ENCODE measurements at places on chromosomes 1 and 21.

GRCh38 chr21:45551316-45551715 is 9.1 kb upstream of the SLC19A1 start:
- DNase-seq = no peak

- no peak for DNase-seq
Observed at GRCh38 chr1:210250665-210250997, 18.0 kb downstream of the SERTAD4 start.

- no peak for DNase-seq
Observed at GRCh38 chr1:44031252-44032169, at the start of gene SLC6A9. SLC6A9 (minus strand) TSS chr1:44031462; CDS start chr1:44024277, 7,185 bp downstream.

DNA sequence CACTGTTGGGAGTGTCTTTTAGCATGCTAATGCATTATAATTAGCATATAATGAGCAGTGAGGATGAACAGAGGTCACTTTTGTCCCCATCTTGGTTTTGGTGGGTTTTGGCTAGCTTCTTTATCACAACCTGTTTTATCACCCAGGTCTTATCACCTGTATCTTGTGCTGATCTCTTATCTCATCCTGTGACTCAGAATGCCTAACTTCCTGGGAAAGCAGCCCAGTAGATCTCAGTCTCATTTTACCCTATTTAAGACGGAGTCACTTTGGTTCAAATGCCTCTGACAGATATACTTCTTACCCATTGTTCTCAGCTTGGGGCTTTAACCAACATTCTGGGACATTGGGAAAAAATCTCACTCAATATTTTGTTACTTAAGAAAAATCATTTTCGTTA is 348.7 kb downstream of the PBX1 start:
- DNase-seq = no peak

- no peak for DNase-seq
Observed at GRCh38 chr1:15882665-15883064, 35.2 kb downstream of the SPEN start.

- DNase-seq = no peak
Observed at GRCh38 chr1:84996846-84997666, at the start of gene MCOLN2. MCOLN2 (minus strand) TSS chr1:84997113; CDS start chr1:84996872, 241 bp downstream.

DNA sequence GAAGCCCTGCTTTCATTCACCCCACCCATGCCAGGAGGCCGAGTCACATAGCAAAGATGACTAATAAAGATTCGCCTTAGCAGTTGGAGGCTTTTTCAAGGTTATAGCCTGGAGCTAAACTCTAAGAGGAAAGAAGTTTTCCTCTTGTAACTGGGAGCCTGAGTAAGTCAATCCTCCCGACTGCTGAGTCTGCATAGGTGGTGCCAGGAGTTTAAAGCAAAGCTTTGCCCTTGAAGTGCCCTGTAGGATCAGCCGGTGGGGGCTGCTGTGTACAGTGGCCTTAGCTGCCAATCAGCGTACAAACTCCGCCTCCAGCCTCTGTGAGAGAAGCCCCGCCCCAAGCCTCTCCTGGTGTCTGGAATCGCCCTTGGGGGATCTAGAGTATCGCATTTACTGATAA is 147.5 kb upstream of the SPATA6 start:
- DNase-seq = no peak

DNA sequence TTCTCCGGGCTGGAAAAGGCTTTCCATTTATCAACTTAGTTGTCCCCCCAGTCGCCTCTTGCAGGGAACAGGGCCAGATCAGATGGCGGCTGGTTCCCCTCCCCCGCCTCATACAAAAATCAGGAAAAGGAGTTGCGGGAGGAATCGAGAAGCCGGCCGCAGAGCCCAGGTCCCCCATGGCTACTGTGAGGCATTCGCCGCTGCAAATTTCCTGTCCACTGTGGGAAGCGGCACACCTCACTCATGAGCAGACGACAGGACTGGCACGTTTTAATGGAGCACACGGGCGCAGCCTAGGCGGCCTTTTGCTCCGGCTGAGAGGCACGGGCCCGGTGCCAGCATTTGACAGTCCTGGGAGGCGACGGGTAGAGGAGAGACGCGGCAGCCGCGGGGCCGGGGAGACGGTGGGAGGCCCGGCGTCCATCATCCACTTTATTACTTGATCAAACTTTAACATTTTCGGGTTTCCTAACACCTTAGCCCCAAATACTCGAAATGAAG is 1.1 kb downstream of the GNG4 start:
- DNase-seq = no peak

GRCh38 chr1:204581759-204582158 is 65.6 kb downstream of the MDM4 start:
- DNase-seq = no peak

DNA sequence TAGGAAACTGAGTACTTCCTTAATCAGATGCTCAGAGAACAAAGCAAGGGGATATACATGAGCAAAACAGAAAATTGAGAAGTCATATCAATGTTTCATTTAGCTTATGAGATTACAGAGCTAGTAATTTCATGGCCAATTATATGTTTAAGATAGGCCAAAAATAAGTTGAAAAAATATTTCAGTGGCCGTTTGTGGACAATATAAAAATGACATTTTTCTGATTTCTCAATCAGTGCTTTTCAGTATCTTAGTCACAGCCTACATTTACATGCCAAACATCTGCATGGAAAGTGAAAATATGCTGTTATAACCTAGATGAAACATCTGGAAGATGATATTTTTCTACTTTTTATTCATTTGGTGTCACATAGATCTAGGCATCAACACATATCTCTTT is 192.5 kb downstream of the HLX start:
- no peak for DNase-seq

DNA sequence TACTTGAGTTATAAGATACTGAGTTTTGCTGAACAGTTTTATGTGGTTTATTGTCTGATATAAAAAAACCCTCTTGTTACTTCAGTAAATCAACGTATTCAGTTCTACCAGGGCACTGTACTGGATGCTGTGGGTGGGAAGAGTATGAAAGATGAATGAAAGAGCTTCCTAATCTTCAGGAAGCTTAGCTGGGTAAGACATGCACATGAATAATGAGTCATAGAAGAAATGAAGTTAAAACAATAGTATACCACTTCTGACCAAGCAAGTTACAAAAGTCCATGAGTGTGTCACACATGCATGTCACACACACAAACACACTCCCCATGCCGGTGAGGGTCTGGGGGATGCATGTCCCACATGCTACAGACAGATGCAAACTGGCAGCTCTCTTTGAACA is 105.9 kb downstream of the SIPA1L2 start:
- no peak for DNase-seq

DNA sequence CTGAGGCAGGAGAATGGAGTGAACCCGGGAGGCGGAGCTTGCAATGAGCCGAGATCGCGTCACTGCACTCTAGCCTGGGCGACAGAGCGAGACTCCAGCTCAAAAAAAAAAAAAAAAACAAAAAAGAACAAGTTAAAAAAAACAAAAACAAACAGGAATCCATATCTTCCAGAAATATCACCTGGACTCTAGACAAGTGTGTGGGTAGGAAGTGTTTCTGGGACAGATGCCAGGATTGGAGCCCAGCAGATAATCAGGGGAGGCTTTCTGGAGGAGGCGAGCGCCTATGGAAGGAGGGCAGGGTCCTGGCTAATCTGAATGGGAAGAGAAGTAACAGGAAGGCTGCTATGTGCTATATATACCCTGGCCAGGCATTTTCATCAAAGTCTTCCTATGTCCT is 43.6 kb upstream of the SYNC start:
- DNase-seq = no peak

DNA sequence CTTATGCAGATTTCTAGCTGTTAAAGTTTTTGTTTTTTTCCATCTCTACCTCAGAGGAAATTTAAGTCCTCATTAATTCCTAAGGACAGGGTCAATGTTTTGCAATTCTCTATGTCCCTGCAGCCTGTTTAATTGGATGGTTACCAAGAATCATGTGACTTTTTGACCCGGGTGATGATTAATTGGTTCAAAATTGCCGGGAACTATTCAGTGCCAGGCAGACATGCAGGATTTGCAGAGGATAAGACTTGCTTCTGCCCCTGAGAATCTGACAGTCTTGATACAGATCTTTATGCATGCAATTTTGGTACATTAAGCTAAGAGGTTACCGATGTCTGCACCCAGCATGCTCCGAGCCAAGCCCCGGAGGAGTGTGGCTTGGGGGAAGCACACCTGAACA is 87.9 kb downstream of the PLPP3 start:
- no peak for DNase-seq

- no peak for DNase-seq
Observed at GRCh38 chr1:81410351-81410750, 390.4 kb upstream of the ADGRL2 start.

DNA sequence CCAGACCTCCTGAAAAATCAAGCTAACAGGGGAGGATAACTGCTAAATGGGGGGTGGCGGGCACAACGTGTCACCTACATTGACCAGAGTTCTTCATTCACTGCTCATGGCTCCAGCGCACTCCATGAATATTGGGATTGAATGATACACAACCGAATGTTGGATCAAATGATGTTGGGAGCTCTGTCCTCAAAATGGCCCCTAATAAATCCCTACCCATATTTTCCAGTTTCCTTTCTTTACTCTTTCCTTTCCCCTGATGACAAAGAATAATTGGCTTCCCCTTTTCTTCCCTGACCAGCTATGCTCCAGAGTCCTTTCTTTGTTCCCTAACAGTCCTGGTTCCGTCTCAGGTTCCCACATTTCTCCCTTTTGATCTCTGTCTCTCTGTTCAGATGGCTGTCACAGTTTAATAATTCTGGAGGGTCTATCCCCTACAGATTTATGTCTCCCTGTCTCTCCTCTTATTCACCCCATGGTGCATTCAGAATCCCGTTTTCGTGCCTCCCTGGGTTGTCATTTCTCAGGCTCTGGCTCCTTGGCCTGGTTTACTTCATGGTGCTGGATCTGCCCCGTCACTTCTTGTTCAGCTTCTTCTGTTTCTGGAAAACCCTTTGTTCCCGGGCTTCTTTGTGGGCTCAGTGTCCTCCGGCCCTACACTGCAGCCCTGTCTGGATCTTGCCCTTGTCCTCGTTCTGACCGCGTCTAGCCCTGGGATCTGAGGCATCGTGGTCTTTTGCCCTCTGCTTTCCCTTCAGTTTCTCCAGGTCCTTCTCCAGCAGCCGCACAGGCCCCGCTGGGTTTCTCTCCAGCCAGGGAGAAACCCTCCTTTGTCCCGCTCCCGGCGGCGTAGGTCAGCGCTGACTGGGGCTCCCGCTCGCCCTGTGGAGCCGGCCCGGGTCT is 78.3 kb downstream of the NDUFS5 start:
- no peak for DNase-seq

GRCh38 chr21:15022608-15023261 is 42.1 kb downstream of the NRIP1 start:
- no peak for DNase-seq

- no peak for DNase-seq
Observed at GRCh38 chr1:206449565-206449964, 20.7 kb upstream of the IKBKE start.

DNA sequence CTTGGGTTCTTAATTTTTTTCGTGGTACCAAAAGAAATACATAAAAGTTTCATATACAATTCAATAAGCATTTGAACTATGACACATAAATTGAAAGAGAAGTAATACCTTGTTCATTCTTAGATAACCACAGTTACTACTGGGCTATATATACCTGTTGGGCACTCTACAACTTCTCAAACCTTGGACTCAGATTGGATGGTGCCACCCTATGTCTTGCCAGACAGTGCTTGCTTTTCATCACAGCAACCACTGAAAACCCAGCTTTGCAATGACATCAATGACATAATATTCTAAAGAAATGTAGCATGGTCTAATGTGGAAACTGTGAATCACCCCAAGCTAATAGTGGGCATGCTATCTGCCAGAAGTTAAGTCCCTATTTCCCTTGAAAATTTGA is 62.8 kb upstream of the DPH5 start:
- DNase-seq = no peak

DNA sequence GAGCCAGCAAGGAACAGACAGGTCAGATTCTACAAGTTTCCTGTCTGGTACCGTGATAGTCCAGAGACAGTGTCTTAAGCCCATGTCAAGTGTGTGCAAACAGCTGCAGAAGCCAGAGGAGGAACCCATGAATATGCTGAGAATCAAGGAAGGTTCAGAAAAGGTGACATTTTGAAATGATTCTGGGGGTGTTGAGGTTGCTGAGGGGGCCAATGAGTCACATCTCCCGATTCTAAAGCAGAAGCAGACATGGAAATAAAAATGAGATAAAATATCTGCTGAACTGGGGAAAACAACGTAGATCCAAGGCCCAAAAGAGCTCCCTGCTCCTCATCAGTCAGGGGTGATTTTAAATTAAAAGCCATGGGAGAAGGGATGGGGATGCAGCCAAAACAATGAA is 15.8 kb upstream of the SYT6 start:
- no peak for DNase-seq

DNA sequence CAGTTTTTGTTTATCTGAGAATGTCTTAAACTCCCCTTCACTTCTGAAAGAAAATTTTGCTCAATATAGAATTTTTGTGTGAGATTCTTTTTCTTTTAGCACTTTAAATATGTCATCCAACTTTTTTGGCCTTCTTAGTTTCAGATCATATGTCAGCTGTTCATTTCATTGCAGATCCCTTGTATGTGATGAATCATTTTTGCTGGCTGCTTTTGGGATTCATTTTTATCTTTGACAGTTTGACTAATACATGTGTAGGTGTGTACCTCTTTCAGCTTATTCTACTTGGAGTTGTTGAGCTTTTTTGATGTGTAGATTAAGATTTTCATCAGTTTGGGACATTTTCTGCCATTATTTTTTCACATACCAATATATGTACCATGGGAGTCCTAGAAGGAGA is 156.8 kb downstream of the FASLG start:
- DNase-seq = no peak

GRCh38 chr1:185426848-185427247 is 109.8 kb upstream of the IVNS1ABP start:
- DNase-seq = no peak

GRCh38 chr1:18814425-18814824 is 45.0 kb downstream of the TAS1R2 start:
- DNase-seq = no peak

- no peak for DNase-seq
Observed at GRCh38 chr21:35648512-35648911, 411.8 kb downstream of the SETD4 start.

DNA sequence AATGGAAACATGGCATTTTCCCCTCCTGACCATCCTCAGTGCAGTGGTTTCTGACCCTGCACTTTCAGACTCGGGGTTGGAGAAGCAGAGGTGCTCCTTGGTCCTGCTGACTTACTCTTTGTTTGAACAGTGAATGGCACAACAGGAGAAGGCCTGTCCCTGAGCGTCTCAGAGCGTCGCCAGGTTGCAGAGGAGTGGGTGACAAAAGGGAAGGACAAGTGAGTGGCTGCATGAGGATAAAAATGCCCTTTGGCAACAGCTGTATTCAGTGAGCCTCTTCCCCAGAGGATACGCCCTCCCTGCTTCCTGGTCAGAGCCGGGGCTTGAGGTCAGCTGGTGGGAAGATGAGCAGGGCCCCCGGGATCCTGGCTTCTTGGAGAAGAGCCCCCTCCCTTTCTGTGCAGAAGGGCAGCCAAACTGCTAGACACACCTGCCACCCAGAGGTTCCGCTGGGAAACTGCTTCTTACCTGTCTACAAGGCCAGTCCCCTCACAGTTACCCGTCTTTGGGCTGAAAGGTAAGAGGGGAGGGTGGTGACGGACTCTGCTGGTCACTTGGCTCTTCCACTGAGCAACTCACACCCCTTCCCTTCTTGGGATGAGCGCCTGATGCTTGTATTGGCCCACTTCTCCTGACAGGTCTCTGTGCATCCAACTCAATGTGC is 16.6 kb downstream of the NPL start:
- no peak for DNase-seq

- no peak for DNase-seq
Observed at GRCh38 chr1:3283849-3284248, 170.6 kb upstream of the ARHGEF16 start.

GRCh38 chr1:168467452-168467851 is 76.3 kb downstream of the XCL2 start:
- DNase-seq = no peak

- no peak for DNase-seq
Observed at GRCh38 chr1:231351816-231352215, 13.7 kb downstream of the SPRTN start.

- no peak for DNase-seq
Observed at GRCh38 chr1:147651466-147651865, 18.9 kb downstream of the ACP6 start.

Data from stimulated activated CD8-positive, alpha-beta memory T cell treated with anti-CD3 and anti-CD28 coated beads, Interleukin-2, amount 100 ng/mL, for 1 hour (primary cell).